Activated CD4-positive, alpha-beta T cell treated with anti-CD3 and anti-CD28 coated beads, Interleukin-2, Interleukin-6, amounts not matched to agents 100 ng/mL and 50 ng/mL, durations not matched to agents 16 hours and 8 hours (primary cell): ENCODE measurements at places on chromosomes 1 and 21.

- no peak for DNase-seq
These were observed 17.3 kb upstream of the TIPRL start for GRCh38 chr1:168161459-168161858.

- DNase-seq = no peak
These were observed 20.9 kb upstream of the LRP8 start for GRCh38 chr1:53348486-53349368.

DNA sequence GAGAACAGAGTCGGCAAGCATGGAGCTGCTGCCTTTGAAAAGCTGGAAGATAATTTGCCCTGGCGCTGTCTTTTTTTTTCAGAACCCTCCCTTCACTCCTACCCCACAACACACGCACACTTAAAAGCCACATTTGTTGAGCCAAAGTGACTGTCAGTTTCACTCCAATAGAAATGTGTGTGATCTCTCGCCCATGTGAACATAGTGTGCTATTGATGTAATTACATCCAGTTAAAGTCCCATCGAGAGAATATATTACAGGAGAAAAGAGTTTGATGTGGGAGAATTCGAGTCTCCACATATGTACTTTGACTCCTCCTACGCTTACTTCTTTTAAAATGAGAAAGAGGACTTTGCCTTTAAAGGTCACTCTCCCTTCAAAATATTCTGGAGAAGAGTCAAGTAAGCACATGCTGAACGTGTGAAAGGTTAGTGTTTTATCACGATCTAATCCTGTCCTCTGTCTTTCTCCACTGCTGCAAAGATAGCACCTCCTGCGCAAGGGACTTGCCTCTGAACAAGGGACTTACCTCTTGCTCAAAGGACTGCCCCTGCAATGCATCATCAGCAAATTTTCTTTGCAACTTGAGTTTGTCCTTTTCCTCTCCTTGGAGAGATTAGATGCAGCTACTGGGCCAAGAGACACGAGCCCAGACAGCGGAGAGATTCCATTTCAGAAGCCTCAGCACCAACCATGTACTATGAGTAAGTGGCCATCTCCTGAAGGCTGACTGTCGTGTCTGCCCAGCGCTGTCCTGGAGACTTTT is 613.9 kb downstream of the PTPRU start:
- no peak for DNase-seq

- DNase-seq = no peak
These were observed 127.9 kb upstream of the CACYBP start for GRCh38 chr1:174871886-174872285.

- no peak for DNase-seq
These were observed 139.7 kb upstream of the BEND5 start for GRCh38 chr1:48916130-48917069.

DNA sequence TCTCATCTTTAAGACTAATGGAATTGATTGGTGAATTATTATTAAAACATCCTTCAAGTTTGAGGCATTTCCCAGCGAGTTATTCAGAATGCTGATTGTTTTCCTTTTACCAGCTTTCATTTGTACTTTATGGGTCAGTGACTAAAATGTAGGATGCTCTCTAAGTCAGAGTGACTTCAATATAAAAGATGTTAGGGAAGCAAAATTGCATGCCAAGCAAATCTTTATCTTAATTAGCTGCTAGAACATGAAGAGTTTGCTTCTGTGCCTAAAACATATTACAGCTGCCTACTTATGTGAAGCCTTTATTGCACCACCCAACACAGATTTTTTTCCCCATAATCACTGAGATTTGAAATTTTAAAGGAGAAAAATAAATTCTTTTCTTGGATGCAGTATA is 79.8 kb upstream of the CYYR1 start:
- DNase-seq = no peak

DNA sequence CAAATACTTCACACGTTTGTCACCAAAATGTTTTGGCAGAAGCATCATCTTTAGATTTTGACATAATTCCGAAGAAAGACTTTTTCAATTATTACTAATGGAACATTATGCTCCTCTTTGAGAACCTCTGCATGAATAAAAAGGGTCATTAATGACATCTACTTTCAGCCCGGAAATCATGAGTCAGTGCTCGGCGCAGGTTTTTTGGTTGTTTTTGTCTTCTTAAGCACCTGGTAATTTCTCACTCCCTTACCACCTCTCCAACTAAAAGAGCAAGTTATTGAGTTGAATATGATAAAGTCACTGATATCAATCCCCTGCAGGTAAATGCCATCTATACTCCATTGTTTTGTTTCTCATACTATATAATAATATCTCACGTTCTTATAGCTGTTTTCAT is 113.0 kb upstream of the PBX1 start:
- no peak for DNase-seq

DNA sequence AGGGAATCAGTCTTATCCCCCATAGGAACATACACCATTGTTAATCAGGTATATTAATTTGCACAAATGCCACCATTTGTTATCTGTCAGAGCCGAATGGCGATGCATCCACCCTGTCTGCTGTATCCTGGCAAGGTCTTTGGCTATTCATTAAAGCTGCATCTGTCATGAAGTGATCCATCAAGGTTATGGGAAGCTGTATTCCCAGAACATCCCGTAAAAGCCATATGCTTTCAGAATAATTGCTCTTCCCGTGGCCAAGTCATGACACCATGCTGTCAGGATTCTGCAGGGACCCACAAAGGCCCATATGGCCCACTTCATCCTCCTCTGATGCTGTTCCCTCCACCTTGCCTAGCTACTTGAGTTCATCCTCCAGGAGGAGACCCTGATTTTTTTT is 103.9 kb downstream of the RAVER2 start:
- no peak for DNase-seq

GRCh38 chr1:223802032-223802431 is 43.7 kb downstream of the TP53BP2 start:
- no peak for DNase-seq

- DNase-seq = no peak
These were observed 307.1 kb downstream of the PAPPA2 start for GRCh38 chr1:176770066-176770465.
